ENCODE measurements at places on chromosomes 12 and 14. TPM values are rescaled to one million over a fixed set of nuclear protein-coding genes. Genes with fewer than 3 reads are reported as not detected.

APOF gene
- total RNA-seq = not detected

AGAP2 gene
- total RNA-seq = 0.24 TPM

WNT1 gene
- total RNA-seq = not detected

BCL11B gene
- total RNA-seq = 0.07 TPM

POLE2 gene
- total RNA-seq = 16.4 TPM

KNTC1 gene
- total RNA-seq = 52.9 TPM

KICS2 gene
- total RNA-seq = 3.2 TPM

TRIM9 gene
- total RNA-seq = not detected

SLC25A47 gene
- not detected for total RNA-seq

TTC6 gene
- total RNA-seq = not detected

KLHL33 gene
- total RNA-seq = not detected

PTGDR gene
- total RNA-seq = not detected

PRB2 gene
- not detected for total RNA-seq

SYCP3 gene
- 0.25 TPM for total RNA-seq

TPH2 gene
- not detected for total RNA-seq

ARID2 gene
- 28.9 TPM for total RNA-seq

OTX2 gene
- not detected for total RNA-seq

SERPINA5 gene
- not detected for total RNA-seq

AICDA gene
- total RNA-seq = not detected

TAS2R9 gene
- total RNA-seq = not detected

CPNE8 gene
- 12.5 TPM for total RNA-seq

INHBC gene
- not detected for total RNA-seq

RIN3 gene
- 20.8 TPM for total RNA-seq

CSRP2 gene
- 12.7 TPM for total RNA-seq

TDP1 gene
- total RNA-seq = 30.5 TPM

ACTR6 gene
- 24.7 TPM for total RNA-seq

PLEKHG7 gene
- not detected for total RNA-seq

SLC38A4 gene
- total RNA-seq = not detected

HEBP1 gene
- total RNA-seq = 59.5 TPM

TAS2R43 gene
- total RNA-seq = 1.8 TPM

DAO gene
- not detected for total RNA-seq

MAP3K9 gene
- 0.11 TPM for total RNA-seq

LRTM2 gene
- not detected for total RNA-seq

CFAP54 gene
- 21.5 TPM for total RNA-seq

FOS gene
- total RNA-seq = 9.2 TPM

GALNT16 gene
- 0.49 TPM for total RNA-seq

DIO2 gene
- total RNA-seq = not detected

PTCSC3 gene
- total RNA-seq = not detected

SERPINA12 gene
- total RNA-seq = not detected

HSP90B1 gene
- total RNA-seq = 1,310 TPM

C12orf50 gene
- total RNA-seq = 0.30 TPM

CALM1 gene
- 743 TPM for total RNA-seq

ITPR2 gene
- total RNA-seq = 86.8 TPM

SMIM41 gene
- not detected for total RNA-seq

MIP gene
- total RNA-seq = not detected

RBM19 gene
- total RNA-seq = 34.4 TPM

IL31 gene
- total RNA-seq = not detected

TGM1 gene
- total RNA-seq = 3.9 TPM

ETFBKMT gene
- total RNA-seq = 2.4 TPM

FAM90A1 gene
- total RNA-seq = not detected

ETV6 gene
- total RNA-seq = 57.1 TPM

BMP4 gene
- total RNA-seq = 201 TPM

CLEC6A gene
- total RNA-seq = not detected

ATXN3 gene
- 28.1 TPM for total RNA-seq

COL2A1 gene
- not detected for total RNA-seq

IKBIP gene
- total RNA-seq = 56.8 TPM

KRT73 gene
- total RNA-seq = not detected

EIF2B2 gene
- 97.0 TPM for total RNA-seq

EML5 gene
- 0.09 TPM for total RNA-seq

CLEC1B gene
- total RNA-seq = not detected
